ENCODE measurements at places on chromosomes 1 and 21.

DNA sequence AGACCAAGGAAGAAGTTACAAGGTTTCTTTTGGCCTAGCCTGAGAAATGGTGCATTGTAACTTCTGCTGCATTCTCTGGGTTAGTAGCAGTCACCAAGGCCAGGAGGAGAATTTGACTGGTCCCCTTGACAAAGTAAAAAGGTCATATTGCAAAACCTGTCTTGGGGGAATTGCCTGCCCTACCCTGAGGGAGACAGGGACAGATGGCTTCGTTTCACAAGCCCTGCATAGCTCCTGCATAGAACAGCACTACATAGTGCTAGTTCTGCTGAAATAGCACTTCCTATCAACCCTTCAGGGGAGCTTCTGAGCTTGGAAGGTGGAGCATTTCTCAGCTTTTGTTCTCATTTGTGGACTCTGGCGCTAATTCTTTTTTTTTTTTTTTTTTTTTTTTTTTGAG, 20.4 kb upstream of the AK2 start:
- DNase-seq, result no peak

- DNase-seq, result peak; percentile 68
These were observed 26.1 kb downstream of the UBE2T start for GRCh38 chr1:202315576-202316168.

DNA sequence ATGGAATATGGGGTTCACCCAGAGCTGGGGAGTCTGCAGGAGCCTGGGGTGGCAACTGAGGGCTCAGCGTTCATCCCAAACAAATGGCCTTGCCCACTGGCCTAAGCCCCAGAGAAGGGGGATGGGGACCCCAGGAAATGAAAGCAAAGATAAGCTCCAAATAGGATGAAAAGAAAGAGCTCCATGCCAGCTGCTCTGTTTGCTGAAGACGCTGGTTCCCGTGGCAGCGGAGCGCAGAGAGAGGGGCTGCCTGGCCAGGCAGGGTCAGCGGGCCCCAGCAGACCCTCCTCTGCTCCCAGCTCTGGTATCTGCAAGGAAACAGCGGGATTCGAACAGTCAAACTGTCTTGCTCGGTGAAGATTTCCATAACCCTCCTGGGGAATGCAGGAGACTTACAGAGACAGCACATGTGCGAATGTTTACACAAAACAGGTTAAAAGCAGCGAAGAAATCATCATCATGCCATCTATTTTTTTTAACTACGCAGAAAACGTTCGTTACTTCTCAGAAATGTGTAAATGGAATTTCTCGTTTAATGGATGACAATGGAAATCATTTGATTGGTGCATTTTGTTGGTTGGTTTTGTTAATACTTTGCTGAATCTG, 94.4 kb downstream of the PDE9A start:
- DNase-seq, result no peak

DNA sequence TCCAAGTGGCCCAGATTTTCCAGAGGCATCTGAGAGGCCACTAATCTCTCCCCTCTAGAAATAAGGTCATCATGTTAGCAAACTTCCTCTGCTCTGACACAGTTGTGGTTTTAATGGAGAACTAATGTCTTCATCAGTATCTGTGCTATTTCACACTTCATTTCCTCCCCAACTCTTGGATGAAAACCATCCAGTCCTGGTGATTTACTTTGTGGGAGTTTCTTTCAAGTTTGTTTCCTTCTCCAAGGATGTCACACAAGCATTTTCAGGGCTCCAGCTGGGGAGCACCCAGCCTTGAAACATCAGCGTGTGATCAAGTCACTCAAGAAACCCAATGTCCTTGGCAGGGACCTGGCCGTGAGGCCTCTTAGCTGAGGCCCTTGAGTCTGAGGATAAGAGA, 38.8 kb downstream of the TBX15 start:
- DNase-seq, result no peak

- DNase-seq, result no peak
These were observed 18.0 kb downstream of the MEGF6 start for GRCh38 chr1:3593334-3593733.

- no peak for DNase-seq
These were observed 46.9 kb upstream of the PAXBP1 start for GRCh38 chr21:32818411-32818810.

DNA sequence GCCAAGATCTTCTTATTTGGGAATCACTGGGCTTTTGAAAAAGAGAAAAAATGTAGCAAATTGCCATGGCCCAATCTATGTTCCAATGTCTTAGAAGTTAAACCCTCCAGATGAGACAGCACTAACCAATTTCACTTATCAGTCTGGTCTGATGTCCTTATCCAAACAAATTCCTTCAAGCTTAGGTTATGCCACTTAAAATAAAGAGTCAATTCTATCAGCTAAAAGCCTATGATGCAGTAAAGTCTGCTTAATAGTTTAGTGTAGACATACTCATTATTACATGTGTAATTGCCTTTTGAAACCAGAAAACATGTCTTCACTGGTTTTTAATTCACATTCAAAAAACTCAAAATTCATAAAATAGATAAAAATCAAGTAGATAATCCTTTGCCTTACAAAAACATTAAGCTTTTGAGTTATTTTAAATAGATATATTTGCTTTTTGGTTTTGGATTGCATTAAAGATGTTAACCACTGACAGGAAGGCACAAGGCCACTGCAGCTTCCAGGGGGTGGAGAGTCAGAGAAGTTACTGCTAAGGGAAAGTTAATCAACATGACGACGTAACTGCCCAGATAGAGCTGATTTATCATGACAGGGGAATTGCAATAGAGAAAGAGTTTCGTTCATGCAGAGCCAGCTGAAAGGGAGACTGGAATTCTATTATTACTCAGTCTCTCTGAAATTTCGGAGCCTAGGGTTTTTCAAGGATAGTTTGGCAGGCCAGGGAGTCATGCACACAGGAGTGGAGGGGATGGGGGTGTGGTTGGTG, 106.1 kb downstream of the MAP3K21 start:
- no peak for DNase-seq

DNA sequence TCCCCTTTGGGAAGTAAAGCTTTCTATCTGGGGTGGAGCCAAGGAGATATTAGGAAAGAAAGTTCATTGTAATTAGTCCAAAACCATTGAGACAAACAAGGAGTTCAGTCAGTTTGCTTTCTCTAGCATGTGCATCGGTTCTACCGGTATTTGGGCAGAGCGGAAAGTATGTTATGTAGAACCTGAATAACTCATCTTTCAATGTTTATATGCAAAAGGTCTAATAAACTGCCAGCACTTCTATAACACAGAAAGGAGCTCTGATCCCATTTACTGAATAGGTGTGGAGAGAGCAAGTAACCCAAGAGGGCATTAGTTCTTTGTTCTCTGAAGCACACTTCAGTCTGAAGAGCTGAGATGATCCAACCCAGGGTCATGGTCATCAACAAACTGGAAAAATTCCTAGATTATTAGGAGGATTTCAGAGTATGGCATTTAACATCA, 3.5 kb downstream of the TGFB2 start:
- no peak for DNase-seq

DNA sequence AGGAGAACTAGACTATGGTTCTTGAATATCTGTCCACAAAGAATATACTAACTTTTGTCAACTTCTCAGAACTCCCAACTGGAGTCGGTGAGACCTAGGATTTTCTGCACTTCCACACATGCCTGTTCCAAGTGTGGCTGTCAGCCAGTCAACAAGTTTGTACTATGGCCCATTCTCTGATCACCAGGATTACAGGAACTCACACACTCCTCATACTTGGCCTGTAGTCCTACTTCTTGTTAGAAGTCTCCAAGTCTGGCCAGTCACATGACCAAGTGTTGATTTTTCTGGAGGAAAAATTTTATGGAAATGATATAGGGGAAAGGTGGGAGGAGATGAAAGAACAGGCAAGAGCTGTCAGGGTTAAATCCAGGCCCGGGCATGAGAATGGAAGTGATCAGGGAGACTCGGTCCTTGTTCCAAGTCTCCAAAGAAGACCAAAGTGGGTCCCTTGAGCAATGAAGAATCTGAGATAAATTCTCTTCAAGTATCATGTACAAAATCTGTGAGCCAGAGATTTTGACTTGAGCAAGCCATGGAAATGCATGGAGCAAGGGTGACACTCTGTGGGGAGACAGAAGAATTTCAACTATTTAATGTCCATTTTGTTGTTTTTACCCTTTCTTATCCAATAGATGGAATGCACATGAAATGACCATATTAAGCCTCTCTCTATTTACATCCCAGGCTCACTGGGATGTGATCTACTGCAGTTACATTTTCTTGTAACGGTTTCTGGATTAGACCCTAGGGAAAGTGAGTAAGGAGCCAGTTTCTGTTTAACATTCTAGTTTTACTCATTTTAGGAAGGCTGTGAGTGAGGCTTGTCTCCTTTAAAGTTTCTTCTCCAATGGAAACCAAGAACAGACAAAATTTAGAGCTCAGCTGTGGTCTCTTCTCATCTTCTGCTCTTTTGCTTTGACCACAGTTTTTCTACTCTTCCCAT, 320.9 kb downstream of the ASTN1 start:
- DNase-seq, result no peak

- no peak for DNase-seq
These were observed 101.2 kb upstream of the IRF2BP2 start for GRCh38 chr1:234710936-234711724.

- DNase-seq, result no peak
These were observed 126.4 kb downstream of the NEK7 start for GRCh38 chr1:198283222-198283621.

DNA sequence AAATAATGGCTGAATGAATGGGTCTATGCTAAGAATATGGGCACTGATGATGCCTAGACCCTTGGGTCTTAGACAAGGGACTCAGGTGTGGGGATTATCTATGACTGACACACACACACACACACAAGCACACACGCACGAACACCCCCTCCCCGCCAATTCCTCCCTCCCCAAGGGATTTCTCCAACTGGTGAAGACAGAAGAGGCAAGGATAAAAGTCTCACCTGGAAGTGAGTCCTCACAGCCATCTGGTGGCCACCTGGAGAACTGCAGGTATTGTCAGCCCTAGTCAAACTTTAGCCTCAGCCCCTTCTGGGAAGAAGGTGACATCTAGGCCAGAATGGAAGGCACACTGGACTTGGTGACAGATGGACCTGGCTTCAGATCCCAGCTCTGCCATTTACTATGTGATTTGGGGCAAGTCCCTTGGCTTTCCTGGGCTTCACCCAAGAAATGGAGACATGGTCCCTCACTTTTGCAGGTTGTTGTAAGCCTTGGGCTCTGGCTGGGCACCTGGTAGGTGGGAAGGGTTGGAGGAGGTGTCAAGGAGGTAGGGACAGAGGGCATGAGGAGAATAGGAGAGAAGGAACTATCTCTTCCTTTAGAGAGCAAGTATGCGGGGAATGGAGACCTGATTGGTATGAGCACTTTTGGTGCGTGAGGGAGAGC, 4.0 kb upstream of the GPR3 start:
- peak; percentile 59 for DNase-seq

- no peak for DNase-seq
These were observed 266.4 kb upstream of the TMEM51 start for GRCh38 chr1:14887044-14887566.

DNA sequence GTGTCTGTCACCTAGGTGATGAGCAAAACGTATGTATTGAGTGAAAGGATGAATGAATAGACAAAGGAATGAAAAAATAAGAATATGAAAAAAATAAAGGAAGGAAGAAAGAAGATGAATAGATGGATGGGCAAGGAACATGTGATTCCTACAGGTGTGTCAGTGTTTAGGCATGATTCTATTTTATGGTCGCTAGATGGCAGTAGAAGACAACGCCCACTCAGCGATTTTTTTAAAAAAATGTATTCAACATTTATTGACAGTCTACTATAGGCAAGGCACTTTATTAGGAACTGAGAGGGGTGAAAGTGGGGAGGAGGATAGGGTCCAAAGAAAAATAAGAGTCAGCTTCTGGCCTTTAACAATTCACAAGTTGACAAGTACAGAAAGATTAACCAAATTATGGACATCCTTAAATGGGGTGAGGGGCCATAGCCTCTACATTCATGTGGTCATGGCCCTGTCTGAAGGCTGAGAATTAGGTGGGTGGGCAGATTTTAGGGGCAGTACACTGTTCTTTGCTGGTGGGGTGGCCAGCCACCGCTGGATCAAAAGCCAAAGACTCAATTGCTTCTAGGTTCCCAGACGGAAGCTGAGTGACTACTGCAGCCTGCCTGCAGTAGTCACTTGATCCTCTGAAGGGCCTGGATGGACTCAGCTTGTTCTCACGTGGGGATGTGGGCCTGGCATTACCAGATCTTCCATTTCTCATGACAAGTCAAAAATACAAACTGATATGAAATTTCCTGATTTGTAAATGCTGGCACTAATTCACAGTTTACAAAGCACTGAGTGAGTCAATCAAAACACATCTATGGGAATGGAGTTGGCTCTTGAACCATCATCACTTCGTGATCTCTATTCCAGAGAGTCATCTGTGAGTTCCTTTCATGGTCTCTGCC, 83.9 kb downstream of the FASLG start:
- DNase-seq, result no peak

- no peak for DNase-seq
These were observed 19.9 kb upstream of the ERICH3 start for GRCh38 chr1:74693473-74693872.

- DNase-seq, result no peak
These were observed 3.7 kb upstream of the MEGF6 start for GRCh38 chr1:3614755-3615742.

- DNase-seq, result no peak
These were observed 63.6 kb upstream of the DENND1B start for GRCh38 chr1:197838836-197839235.

DNA sequence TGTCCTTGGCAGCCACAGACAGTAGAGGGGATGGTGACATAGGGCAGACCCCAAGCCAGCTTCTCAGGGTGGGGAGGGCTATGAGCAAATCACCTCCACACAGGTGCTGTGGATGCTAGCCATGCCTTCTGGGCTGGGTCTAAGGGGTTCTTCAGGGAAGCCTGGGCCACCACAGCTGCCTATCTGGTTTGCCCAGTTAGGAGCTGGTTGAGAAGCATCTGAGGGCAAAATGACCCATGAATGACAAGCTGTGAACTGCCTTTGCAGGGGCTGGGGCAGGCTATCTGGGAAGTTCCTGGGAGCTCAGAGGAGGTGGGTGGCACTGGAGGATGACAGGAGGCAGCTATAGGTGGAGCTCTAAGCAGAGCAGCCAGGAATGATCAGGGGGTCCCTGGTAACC, 10.1 kb upstream of the ARHGEF10L start:
- DNase-seq, result no peak

- DNase-seq, result no peak
These were observed 150.0 kb downstream of the CASZ1 start for GRCh38 chr1:10646347-10646861.

- DNase-seq, result no peak
These were observed 7.5 kb downstream of the KIF1B start for GRCh38 chr1:10217748-10218441.

DNA sequence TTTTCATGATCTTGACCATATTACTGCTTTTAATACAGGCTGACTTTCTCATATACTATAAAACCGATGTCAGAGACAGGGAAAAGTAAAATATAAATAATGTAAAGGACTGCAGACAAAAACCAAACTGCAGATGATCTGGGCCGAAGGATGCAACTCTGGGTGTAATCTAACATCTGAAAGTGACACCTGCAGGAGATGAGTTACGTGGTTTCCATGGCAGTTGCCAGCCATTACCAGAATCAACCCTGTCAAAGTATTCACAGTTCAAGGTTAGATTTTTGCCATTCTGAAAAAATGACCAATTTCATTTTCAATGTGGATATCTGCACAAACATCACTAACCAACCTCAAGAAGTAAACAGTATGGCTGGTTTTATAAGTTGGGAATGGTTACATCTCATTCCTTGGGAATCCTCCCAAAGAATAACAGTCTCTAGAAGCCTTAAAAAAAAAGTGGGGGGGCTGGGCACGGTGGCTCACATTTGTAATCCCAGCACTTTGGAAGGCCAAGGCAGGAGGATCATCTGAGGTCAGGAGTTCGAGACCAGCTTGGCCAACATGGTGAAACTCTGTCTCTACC, 27.7 kb downstream of the DNAJC11 start:
- no peak for DNase-seq
